ENCODE measurements at places on chromosomes 2 and 18.

GRCh38 chr2:198499539-198499938, 695.1 kb downstream of the PLCL1 start:
- no peak for DNase-seq

DNA sequence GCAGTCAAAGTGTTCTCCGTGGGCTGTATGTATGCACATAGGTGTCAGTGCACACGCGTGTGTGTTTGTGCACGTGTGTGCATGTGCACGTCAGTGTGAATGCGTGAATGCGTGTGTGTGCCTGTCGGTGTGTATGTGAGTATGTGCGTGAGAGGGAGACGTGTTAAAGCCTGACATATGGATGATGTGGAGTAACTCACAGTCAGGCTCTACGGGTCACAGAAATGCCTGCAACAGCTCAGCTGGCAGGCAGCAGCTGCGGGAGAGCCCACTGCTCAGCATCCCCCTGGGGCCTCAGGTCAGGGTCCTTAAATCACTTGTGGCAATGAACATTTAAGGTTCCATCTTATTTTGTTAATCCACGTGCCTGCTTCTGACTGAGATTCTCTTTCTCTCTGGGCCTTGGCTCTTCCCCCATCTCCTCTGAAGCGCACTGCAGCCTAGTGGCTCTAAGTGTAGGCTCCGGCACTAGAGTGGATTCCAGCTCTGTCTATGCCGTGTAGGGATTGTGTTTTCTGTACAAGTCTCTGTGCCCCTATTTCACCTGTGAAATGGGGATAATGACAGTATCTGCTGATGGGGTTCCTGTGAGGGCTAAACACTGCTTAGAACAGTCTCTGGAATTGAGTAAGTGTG, 63.0 kb downstream of the DYSF start:
- DNase-seq: no peak

DNA sequence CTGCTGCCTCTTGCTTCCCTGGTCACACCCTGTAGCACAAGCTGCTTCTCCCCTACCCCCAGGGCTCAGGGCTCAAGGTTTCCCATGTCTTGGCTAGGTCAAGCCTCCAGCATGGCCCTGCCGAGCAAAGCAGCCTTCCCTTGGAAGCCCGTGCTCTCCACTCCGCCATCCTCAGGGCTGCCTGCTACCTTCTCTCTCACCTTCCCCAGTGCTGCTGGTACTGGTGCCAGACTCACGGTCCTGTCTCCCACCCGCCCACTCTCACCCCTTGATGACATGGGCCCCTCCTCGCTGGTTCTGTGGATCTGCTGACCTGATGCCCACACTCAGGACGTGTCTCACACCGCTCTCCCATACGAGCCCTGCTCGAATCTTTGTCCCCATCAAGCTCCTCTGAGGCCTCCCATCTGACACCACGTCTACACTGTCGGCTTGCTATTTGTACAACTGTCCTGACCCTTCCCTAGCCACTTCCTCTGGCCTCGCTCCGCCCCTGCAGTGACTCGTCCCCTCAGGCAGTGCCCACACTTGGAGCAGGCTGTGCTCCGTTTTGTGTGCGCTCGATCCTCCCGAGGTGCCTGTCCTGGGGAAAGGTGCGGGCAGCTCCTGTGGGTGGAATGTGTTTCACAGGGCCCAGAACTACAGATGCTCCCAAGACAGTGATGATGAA, 49.9 kb downstream of the ZAP70 start:
- no peak for DNase-seq

GRCh38 chr2:38108907-38109731, 33.2 kb upstream of the CYP1B1 start:
- no peak for DNase-seq

- DNase-seq: peak; percentile 18
These were observed 153.4 kb downstream of the GPD2 start for GRCh38 chr2:156589381-156590079.

DNA sequence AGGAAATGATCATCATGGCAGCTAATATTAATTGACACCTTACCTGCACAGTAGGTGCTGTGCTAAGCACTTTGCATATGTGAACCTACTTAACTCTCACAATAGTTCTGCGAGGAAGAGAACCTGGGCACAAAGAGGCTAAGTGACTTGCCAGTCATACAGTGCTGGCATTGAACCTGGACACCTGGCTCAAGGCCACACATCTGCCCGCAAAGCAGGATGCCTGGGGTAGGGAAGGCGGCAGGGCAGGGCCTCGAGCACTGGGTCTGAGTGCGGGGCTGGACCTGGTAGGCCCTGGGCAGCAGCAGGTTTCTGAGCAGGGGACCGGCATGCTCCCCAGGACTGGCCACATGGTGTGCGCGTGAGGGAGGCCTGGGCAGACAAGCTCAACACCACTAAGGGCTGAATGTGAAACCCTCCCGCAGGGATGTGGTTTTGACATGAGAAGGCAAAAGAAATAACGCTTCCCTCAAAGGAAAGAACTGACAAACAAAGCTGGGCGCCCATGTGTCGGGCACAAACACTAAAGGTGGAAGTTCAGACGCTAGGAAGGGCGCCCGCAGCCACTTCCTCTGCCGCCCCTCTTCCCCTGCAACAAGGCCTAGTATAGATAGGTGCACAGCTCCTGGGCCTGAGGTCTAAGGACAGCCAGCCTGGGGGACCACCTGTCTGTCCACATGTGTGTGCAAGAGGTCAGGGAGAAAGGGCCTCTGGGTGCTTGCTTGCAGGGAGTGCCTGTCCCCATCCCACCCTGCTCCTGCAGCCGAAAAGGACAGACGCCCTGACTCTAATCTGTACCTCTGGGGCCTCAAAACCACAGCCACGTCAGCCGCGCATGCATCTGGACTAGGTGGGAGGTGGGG, 92.5 kb downstream of the ZFP36L2 start:
- peak; percentile 89 for DNase-seq

GRCh38 chr2:236794176-236794957, 224.7 kb downstream of the ACKR3 start:
- no peak for DNase-seq

GRCh38 chr2:97707362-97708047, 5.9 kb upstream of the ZAP70 start:
- no peak for DNase-seq

- no peak for DNase-seq
These were observed 684.8 kb downstream of the SOCS6 start for GRCh38 chr18:70973626-70974025.

DNA sequence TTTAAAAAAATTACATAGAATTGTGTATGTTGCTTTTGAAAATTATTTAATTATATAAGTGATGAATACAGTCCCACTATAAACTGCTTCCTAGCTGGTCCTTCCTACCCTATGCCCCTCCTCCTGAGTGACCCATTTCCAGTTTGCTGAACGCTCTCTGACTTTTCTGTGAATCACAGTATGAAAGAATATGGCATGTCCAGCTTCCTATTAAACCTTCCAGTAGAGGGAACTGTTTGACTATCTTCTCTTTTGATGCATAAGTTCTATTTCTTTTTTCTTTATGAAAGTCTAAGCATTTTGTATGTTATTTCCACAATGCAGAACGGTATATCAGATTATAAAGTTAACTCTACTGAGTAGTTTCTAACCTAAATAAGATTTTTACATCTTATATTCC, 41.3 kb downstream of the PSMG2 start:
- DNase-seq: no peak

- DNase-seq: no peak
These were observed 48.1 kb upstream of the DYNC2LI1 start for GRCh38 chr2:43725711-43726246.

DNA sequence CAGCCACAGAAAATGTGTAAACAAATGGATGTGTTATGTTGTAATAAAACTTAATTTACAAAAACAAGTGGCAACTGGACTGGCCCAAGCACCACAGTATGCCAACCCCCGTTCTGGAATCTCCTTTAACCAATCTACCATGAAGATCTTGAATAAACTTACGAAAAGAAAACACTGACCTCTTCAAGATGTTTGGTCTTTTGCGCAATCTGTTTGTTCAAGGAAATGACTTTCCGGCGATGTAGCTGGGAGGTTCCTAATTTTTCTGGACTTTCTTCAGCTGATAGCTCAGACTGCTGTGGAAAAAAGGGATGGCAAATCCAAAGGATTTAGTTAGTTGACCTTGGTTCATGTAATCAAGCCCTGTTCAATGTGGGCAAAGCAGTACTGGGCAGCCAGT, 55.7 kb downstream of the CCDC93 start:
- no peak for DNase-seq

- no peak for DNase-seq
These were observed 127.9 kb upstream of the NOL4 start for GRCh38 chr18:34352385-34353163.

GRCh38 chr18:49094979-49095632, 144.3 kb upstream of the SMAD7 start:
- no peak for DNase-seq

DNA sequence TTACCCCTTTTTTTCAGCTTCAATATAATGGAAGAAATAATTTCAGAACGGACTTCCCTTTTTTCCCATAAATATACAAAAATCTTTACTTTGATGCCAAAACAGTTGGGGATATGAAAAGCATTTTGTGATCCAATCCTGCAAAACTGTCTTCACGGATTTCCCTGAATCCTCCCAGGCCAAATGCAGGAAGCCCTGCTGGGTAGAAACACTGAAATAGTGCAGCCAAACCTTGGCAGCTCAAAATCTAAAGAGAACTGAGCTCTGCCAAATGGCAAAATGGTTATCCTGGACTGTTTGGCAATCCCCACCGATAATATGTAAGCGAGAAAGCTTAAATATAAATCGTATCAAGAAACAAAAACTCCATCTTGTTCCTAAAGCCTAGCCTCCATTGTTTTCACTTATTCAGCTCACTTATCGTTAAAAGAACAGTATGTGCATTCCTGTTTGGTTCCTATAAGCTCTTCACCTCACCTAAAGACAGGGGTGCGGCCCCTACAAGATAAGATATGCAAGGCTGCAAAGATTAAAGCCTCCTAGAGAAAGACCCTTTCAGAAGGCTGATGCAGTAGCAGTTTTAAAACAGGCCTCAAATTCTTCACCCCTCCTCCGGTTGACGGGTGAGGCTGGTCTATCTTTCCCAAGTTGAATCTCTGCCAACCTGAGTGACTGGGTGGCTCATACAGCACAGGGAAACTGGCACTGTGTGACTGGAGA, 48.6 kb downstream of the LAMA1 start:
- no peak for DNase-seq

- DNase-seq: no peak
These were observed 152.1 kb downstream of the NCK2 start for GRCh38 chr2:105896765-105897163.

DNA sequence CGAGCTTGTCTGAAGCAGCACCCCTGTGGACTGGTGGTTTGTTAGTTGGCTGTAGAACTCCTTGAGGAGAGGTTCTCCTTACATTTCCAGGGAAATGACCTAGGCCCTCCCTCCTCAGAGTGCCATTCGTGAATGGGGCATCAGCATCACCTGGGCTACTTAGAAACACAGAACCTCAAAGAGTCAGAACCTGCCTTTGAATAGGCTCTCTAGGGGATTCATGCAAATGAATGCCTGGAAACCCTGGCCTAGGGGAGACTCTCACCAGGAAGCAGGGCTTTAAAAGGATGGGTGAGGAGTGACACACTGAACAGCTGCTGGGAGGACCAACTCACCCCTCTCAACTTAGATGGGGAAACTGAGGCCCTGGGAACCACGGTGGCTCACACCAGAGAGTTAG, 2.1 kb upstream of the MOCOS start:
- no peak for DNase-seq

- no peak for DNase-seq
These were observed 45.6 kb upstream of the SLC1A4 start for GRCh38 chr2:64943387-64944150.

GRCh38 chr2:139080244-139080643, 300.1 kb upstream of the NXPH2 start:
- DNase-seq: no peak

GRCh38 chr2:50597206-50597605, 434.7 kb downstream of the NRXN1 start:
- no peak for DNase-seq

- DNase-seq: no peak
These were observed 79.2 kb upstream of the PID1 start for GRCh38 chr2:229350117-229350805.

DNA sequence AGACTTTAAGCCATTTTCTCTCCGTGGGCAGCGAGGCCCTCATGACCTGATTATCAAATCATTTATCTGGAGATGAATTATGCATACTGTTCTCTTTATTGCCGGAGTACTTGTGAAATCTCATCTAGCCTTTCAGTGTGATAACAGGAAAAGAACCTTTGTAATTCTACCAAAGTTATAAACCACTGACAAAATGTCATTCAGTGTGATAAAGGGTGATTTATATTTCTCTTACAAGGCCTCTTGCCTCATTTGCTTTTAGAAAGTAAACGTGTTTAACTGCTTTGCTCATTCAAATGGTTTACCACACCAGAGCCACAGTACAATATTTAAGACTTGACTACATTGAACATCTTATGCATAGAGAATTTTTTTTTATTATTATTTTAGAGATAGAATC, 13.8 kb downstream of the MTCL1 start:
- DNase-seq: no peak

DNA sequence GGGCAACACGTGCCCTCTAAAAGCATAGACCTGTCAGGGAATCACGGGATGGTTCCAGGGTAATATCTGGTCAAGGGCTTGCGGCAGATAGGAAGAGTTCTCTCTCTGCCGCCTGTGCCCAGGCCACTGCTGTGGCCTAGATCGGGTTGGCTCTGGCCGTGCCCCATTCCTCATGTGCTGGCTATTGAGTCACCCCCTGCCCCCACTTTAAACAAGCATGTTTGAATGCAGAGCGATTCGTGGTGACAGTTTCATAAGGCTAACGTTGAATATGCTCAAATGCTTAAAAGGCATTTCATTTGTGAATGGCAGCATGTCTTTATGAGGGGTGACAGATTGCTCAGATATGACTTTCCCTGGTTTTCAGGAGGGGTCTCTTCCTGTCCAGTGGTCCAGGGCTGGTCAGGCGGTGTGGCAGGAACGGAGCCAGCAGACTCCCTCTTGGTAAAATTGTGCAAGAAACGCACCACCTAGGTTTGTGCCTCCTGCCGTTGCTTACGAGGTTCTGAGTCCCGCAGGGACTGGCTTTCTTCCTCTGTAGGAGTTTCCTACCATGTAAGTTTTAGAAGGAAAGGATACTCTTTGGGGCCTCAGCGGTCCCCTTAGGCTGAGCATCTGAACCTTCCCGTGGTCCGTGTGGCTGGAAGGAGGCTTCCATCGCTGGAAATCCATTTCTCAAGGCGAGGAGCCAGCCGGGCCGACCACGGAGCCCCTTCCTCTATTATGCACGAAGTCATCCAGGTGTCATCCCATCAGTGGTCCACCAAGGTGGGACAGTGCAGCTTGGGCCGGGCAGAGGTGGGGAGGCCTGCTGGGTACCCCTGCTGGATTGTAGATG, 50.2 kb downstream of the AGAP1 start:
- no peak for DNase-seq

DNA sequence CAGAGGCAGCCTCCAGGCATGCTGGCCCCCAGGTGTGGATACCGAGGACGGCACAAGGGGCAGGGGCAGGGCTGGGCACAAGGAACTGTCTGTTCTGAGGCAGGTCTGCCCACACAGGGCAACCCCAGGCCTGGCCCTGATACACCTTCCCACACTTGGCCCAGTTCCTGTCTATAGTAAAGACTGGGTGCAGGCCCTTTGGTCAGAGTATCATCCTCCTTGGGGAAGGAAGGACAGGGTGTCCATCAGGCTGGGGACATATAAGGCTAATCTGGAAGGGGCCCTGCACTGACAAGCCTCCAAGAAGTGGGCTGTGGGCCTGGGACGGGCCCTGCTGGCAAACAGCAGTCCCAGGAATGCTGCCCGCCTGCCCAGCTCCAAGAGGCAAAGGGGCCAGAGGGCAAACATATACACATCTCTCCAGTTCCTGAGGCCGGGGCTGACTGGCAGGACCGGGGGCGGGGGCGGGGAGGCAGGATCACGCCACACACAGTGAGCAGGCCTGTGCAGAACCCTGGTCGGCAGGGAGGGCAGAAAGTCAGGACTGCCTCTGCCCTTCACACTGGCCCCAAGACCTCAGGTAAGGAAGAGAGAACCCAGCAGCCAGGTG, 18.9 kb downstream of the SDC1 start:
- no peak for DNase-seq
